Naive B cell (primary cell): ENCODE measurements at places on chromosomes 12 and 14. TPM values are rescaled to one million over a fixed set of nuclear protein-coding genes. Genes with fewer than 3 reads are reported as not detected.

DNA sequence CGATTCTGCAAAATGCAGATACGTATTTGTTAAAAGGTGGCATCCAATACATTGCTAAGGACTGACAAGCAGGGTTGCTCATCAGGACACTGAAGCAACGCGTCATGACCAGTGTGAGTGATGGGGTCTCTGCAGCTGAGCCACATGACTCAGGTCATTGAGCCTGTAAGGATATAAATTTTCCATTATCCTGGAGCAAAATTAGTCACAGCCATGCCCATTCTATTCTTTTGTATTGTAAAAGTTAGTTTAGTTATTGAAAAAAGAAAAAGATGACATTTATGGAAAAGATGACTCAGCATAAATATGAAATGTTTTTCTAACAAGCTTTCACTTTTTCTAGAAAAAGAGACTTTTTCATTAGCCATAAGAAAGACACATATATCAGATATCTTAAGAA is 268.0 kb upstream of the TMEM132C start:
- no peak for DNase-seq

- DNase-seq: no peak
Measured at GRCh38 chr12:23222801-23223200, 597.8 kb downstream of the ETNK1 start.

DNA sequence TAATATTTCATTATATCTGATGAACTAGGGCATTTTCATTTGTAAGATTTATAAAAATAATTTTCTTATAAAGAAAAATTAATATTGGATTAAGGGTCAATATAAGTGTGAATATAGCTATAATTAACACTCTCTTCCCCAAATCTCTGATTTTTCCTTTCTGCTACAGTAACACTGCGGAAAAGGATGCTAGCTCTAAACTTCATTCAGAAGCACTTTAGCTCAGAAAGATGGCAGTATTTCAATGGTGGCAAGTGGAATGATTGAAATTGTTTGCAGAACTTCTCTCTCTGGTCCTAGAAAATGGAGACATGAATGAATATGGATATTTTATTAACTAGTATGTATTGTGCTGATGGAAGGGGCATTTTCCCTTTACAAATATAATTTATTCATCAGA is 8.4 kb downstream of the NPAS3 start:
- no peak for DNase-seq

GRCh38 chr14:103113303-103113702 is 10.0 kb upstream of the TNFAIP2 start:
- DNase-seq: no peak

GRCh38 chr14:54778618-54779345 is 123.8 kb downstream of the GCH1 start:
- no peak for DNase-seq

DNA sequence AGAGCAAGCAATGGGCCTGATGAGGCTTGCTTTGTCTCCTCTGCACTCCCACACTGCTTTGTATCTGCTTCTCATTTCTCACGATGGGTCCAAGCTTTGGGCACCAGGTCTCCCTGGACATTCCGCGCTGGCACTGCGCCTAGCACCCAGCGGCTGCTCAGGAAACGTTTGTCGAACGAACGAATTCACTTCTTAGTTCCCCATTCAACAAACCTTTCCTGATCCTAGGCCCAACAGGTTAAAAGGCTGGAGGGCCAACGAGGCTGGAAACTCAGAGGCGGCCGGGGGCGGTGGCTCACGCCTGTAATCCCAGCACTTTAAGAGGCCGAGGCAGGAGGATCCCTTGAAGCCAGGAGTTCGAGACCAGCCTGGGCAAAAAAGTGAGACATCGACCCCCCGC is 1.0 kb upstream of the GLRX5 start:
- DNase-seq: no peak

DNA sequence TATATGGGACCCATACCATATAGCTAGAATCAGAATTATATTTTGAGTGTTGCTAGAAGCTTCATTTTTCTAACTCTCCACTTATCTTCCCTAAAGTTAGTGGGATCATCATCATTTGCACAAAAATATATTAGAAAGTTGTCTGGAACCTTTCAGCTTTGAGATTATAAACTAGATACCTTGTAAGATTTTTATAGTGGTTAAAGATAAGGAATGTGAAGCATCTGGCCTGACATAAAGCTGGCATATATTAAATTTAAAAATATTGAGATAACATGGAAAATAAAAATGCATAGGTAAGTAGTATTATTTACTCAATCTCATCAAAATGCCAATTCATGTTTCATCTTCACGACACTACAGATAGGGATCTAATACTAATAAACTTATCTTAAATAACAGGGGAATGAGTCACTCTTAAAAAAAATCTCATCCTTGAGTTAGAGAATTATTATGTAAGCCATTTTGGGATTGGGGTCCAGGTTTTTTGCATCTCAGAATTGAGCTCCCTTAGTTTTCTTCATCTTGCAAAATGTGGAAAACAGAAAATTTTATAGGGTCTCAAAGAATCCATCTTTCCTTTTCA is 318.5 kb downstream of the KCNC2 start:
- DNase-seq: no peak

DNA sequence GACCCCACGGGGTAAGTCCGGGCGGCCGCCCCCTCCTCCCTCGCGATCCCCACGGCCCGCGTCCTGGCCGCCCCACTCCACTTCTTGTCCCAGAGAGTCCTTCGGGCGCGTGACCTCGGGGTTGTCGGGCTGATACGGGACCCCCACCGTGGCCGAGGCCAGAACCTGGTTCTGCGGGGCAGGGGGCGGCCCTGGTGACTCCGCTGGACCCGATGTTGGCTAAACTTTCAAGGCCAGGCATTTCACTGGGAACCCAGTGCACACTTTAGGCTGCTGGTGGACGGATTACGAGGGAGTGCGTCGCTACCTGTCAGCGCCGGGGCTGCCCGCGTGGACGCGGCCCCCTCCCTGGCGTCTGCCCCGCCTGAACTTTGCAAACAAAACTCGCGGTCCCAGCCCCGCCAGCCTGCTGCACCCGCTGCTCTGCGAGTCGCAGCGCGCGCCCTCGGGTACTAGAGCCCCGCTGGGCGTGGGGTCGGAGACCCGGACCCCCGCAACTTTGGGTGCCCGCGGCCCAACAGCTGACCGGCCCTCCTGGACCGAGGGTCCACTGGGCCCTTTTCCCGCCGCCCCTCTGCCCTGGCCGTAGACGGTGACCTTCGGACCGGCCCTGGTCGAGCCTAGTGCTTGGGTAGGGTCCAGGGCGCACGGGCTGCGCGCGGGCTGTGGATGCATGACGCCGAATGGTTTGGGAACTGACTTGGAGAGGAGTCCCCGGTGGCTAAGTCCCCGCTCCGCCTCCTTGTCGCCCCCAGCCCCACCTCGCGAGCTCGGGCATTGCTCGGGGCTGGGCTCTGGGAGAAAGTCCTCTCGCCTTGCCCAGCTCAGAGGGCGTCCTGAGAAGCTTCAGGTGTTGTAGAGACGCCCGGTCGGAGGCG is 624 bp downstream of the RIN3 start:
- no peak for DNase-seq

- no peak for DNase-seq
Measured at GRCh38 chr12:112140728-112141127, 15.4 kb downstream of the TRAFD1 start.

- DNase-seq: no peak
Measured at GRCh38 chr12:124317400-124317799, 22.5 kb downstream of the RFLNA start.

GRCh38 chr12:121230538-121230907 is 20.6 kb downstream of the P2RX4 start:
- DNase-seq: no peak

DNA sequence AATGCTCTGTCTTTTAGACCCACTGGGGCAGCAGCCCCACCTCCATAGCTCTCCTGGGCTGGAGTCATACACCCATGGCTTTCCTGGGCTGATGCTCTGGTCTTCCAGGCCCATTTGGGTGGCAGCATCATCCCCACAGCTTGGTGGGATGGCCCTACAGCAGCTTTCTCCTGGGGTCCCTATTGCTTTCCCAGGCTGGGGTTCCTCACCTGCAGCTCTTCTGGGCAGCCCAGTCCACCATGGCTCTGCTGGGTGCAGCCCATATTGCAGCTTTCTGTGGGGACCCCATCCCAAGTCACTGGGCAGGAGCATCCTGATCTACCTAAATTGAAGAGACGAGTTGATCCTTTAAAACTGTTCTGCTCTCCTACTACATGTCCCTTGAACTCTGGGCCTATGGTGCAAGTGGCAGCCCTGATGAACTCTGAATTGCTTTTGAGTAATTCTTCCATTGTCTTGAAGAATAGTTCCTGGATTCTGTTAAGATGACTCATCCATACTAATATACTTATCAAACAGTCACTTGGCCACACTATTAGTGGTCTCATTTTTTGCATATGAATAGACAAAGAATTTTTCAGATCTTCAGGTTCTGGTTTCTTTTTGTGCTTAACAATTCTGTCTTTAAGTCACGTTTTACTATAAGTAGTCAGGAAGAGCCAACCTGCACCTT is 390.1 kb downstream of the DPF3 start:
- no peak for DNase-seq

GRCh38 chr14:50906326-50907065 is 34.6 kb downstream of the ABHD12B start:
- DNase-seq: no peak

DNA sequence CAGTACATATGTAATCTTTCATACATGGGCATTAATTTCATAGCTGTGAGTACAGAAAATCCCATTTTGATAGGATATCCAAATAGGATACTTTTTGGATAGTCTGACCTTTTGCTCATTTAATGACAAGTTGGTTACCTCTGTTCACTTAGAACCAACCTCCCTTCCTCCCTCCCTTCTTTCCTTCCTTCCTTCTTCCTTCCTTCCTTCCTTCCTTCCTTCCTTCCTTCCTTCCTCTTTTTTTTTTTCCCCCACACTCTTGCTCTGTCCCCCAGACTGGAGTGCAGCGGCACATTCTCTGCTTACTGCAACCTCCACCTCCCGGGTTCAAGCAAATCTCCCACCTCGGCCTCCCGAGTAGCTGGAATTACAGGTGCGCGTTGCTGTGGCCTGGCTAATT is 162.9 kb downstream of the FUT8 start:
- DNase-seq: no peak

DNA sequence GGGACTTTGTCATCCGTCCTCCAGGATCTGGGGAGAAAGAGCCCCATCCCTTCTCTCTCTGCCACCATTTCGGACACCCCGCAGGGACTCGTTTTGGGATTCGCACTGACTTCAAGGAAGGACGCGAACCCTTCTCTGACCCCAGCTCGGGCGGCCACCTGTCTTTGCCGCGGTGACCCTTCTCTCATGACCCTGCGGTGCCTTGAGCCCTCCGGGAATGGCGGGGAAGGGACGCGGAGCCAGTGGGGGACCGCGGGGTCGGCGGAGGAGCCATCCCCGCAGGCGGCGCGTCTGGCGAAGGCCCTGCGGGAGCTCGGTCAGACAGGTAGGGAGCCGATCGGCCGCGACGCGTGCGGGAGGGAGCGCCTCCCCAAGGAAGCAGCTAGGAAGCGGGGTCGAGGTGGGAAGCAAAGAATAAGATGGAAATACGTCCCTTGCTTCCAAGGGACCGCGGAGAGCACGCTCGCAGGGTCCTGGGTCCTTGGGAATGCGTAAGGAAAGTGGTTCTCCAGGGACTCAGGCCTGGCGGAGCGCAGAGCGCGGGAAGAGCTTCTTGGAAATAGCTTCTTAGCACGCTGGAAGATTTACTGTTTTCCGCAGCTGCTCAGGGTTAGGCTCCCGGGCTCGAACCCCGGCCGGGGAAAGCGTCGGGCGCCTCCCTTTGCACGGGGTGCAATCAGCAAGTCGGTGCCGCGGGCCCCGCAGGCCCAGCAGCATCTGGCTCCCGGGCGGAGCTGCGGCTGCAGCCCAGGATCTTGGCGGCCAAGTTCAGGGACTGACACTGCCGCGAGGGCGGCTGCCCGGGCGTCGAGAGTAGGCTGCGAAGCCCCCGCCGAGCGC is 457 bp downstream of the SOCS2 start:
- DNase-seq: peak; percentile 40

DNA sequence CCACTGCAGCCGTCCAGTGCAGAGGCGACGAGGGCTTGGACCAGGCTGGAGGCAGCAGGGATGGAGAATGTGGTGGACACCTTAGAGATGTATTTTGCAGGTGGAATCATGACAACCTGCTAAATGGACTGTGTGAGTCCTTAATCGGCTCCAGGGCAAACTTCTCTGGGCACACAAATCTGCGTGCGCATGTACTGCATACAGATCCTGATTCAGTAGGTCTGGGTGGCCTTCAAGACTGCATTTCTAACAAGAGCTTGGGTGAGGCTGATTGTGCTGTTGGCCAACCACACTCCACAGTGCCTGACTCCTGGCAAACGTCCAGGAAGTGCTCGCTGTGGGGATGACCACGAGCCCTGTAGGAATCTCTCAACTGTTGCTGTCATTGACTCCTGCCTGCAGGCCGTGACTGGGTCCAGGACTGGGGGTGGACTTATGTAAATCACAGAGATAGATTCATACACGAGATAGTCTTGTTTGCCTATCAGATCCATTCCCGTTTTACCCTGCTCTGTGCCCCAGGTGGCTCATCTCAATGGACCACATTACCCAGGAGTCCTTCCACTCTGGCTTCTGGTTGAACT is 27.2 kb downstream of the JDP2 start:
- no peak for DNase-seq

- no peak for DNase-seq
Measured at GRCh38 chr14:57725399-57726077, 140.4 kb downstream of the SLC35F4 start.

DNA sequence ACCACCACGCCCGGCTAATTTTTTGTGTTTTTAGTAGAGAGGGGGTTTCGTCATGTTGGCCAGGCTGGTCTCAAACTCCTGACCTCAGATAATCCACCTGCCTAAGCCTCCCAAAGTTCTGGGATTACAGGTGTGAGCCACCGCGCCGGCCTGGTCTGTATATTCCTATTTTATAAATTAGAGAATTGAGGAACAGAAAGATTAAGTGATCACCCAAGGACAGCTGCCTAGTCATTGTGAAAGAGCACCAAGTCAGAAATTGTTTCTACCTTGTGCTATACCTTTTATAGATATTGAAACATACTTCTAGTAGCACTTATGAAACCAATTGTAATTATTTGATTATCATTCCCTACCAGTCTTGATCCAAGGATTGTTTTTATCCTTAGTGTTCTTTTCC is 1.9 kb downstream of the KNTC1 start:
- no peak for DNase-seq

DNA sequence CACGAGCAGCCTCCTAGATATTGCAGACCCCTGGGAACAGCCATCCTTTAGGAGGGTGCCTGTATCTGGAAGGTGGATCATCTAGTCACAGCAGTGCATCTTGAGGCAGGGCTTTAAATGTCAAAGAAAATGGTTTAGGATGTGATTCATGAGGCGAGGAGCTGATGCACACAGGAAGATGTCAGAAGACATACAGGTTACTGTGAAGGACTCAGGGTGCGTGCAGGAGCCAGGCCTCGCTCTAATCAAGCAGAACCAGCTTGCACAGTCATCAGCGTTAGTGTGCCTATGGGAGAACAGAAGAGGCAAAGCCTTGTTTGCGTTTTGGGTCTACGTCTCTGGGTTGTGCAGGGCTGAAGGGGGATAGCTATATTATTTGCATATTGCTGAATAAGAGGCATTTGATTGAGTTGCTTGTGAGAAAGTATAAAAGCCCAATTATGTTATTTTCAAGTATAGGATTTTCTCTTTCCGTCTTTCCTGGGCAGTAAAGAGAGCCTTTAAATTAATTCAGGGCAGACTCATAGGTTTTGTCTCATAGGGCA is 77.3 kb upstream of the RPH3A start:
- DNase-seq: no peak

FOXG1 gene
- polyA plus RNA-seq: not detected

TRHDE gene
- polyA plus RNA-seq: not detected

FAM234B gene
- 2.0 TPM for polyA plus RNA-seq

IQSEC3 gene
- polyA plus RNA-seq: not detected
